ENCODE measurements at places on chromosomes 1 and 21. TPM values are rescaled to one million over a fixed set of nuclear protein-coding genes. Genes with fewer than 3 reads are reported as not detected.

Gene PADI1
- 1.4 TPM for total RNA-seq

Gene TINAGL1
- total RNA-seq = 0.69 TPM

Gene PRAMEF9
- total RNA-seq = not detected

Gene DIO1
- not detected for total RNA-seq

Gene AKR7A3
- 0.18 TPM for total RNA-seq

Gene LMX1A
- total RNA-seq = not detected

All from A549 treated with RU486 at 1 μM for 4 hours (cell line).